ENCODE measurements at places on chromosomes 5 and 9.

- no peak for DNase-seq
These were observed 68.3 kb downstream of the HMGCR start for GRCh38 chr5:75405296-75405695.

- DNase-seq: no peak
These were observed 98.9 kb upstream of the CPEB4 start for GRCh38 chr5:173789031-173789920.

DNA sequence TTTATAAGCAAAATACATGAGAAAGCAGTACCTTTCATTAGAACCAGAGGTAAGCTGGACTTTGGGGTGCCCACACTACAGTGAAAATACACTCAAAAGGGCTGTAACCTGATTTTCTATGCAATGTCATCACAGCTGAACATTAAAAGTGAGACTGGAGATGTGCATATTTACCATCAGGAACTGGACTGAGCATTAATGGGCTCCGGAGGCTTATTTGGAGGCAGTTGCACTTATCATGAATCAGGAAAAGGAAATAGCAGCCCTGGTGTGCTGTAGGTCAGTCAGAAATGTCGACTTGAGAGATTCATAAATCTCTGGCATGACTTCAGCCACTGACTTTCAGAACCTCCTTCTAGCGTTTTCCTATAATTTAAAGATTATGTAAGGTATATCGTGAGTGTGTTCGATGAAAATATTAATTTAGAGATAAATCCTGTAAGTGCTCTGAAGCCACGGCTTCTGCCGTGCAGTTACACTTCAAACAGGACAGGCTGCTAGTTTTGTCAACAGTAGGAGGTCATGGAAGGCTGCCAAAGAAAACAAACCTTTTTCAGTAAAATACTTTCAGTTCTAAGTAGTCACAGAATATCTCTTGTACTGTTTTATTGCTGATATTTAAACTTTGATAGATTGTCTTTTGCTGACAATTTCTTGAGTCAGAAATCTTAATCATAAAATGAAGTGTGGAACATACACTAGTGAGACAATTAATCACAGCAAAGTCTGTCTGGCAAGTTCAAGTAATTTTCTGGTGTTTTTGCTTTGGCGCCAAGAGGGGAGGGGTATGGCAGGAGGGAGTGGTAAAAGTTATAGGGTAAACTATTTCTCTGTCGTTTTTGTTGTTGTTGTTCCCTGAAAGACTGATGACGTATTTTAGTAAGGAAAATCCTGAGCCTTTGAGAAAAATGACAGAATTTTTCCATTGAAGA is 939.7 kb downstream of the NR2F1-AS1 start:
- no peak for DNase-seq

- no peak for DNase-seq
These were observed 25.1 kb upstream of the GCNT1 start for GRCh38 chr9:76433836-76434235.

GRCh38 chr5:132662925-132663770 is 5.2 kb downstream of the IL13 start:
- DNase-seq: no peak

DNA sequence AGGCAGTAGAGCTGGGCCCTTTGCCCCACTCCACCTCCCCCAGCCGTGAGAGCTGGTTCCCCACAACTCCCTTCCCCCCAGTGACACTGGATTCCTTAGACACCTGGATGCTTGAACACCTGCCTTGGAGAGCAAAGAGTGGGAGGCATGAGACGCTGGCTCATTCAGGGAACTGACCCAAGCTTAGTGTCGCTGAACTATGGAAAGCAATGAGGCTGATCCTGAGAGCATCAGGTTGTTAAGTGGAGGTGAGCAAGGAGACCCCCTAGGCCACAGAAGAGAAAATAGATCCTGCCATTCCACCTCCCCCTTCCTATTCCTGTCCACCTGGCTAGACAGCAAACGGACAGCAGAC is 2.0 kb downstream of the CCL19 start:
- no peak for DNase-seq

- no peak for DNase-seq
These were observed 571.2 kb upstream of the ZNF462 start for GRCh38 chr9:106291786-106292185.

DNA sequence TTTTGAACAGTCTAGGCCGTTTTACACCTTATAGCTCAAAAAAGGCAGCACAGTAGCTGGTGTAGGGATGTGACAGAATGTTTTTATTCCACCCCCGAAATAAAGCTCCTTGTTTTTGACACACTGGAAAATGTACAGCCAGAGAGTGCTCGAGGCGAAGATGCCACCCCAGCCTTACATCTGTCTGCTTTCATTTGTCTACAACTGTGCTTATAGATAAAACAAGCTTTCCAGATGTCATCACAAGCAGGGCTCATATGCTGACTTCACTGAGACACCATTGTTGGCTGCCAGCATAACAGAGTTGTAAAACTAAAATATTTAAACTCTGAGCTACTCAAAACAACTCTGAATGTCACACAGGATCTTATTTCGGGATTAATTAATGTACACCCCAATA is 386.3 kb downstream of the BNC2 start:
- no peak for DNase-seq

DNA sequence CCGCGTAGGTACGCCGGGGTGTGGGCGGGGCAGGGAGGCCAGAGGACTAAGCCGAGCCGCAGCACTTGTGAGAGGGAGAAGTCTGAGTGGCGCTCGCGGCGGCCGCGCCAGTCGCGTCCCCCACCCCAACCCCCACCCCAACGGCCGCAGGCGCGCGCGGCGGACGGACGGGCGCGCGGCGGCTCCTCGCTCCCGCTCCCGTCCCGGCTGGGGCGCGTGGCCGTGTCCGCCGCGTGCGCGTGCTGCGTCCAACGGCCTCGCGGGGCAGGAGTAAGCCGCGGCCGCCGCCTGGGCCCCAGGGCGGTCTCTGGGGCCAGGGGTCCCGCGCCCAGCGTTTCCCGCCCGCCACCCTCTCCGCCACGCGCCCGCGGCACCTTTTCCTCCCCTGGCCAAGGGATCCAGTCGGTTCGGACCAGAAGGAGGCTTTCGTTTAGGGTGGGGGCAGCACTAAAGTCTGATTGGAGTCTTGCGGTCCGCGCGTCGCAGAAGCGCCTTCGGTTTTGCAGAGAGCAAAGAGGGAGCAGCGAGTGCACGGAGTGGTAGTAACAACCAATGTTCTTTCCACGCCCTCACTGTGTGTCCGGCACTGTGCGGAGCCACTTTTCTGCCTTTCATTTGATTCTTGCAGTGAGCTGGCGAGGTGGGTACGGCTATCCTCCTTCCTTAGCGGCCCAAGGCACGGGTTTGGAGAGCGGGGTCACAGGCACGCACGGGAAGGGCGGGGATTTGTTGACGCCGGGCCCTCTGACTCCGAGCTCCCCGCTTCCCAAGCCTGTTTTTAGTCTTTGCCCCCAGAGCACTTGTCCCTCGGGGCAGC is 483 bp downstream of the G3BP1 start:
- no peak for DNase-seq

DNA sequence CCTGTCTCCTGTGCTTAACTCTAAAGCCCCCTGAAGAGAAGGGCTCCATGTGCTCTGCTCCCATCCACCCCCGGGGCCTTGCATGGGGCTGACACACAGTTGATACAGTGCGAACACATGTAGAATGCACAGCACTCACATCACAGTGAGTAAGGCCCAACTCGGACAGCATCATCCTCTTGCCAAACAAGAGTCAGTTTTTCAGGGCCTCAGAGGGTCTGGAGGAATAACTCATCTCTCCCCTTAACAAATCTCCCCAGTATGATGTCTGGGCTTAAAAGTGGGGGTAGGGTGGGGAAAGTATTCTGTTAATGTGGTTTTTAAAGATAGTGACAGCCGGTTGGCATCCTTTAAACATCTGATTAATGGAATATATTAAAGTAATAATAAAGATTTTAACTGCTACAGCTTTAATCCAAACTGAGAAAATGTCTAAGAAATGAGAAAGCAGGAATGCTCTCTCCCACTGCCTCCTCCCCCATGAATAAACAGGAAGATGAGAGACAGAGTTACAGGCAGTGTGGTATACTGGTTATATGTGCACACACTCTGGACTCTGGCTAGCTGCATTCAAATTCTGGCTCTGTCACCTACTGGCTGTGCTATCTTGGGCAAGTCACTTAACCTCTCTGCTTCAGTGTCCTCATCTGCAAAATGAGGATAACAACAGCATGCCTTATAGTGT is 22.5 kb downstream of the APBA1 start:
- DNase-seq: no peak

- DNase-seq: peak; percentile 42
These were observed 1.8 kb downstream of the PDLIM4 start for GRCh38 chr5:132259069-132259851.

DNA sequence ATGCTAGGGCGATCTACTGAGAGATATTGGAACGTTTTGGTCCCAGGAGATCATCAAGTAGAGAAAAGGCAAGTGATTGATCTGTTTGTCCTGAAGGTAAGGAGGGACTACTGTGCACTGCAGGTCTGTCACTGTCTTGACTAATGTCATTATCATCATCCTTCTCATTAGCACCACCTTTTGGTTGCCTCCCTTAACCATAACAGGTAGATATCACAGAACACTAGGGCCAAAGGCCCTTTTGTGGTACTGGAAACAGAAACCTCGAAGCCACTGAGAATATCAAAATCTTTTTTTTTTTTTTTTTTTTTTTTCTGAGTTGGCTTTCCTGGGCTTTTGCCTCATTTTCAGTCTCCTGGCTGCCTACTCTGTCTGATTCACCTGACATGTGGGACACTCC is 134.0 kb downstream of the KCTD16 start:
- no peak for DNase-seq

DNA sequence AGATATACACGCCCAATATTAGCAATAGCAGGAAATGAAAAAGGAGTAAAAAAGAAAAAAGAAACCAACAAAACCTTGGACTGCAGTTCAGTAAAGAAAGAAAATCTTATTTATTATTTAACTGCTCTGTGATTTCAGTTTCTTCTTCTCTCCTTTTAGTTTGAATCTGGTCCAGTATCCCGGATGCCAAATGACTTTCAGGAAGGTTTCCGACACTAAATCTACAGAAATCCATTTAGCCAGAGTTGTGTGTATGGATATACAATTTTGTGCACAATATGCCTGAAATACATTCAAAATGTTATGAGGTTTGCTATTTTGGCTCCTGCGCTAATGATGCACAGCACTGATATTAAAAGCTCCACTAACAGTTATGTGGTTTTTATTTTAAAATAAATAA is 64.5 kb downstream of the FBXL7 start:
- no peak for DNase-seq

DNA sequence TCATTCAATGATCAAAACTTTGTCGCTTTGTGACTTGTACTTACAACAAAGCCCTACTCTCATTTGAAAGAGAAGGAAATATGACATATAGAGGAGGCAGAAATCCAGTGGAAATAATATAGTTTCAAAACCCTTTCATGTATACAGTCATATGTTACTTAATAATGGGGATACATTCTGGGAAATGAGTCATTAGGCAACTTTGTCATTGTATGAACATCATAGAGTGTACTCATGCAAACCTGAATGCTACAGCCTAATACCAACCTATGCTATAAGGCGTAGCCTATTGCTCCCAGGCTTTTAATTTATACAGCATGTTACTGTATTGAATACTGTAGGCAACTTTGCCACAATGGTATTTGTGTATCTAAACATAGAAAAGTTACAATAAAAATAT is 69.0 kb upstream of the SMC2 start:
- DNase-seq: no peak

All from frontal cortex (tissue), 4 donors.